EH (cell line): ENCODE measurements at places on chromosomes 13 and 19.

GRCh38 chr13:102312841-102313240 lies 89.0 kb downstream of the FGF14 start:
- no peak for DNase-seq

GRCh38 chr19:39867952-39868351 lies 21.8 kb upstream of the FBL start:
- DNase-seq = no peak

GRCh38 chr19:17716309-17716929 lies 2.9 kb upstream of the MAP1S start:
- peak; percentile 11 for DNase-seq

GRCh38 chr13:34993470-34993869 lies 51.4 kb downstream of the NBEA start:
- DNase-seq = no peak

DNA sequence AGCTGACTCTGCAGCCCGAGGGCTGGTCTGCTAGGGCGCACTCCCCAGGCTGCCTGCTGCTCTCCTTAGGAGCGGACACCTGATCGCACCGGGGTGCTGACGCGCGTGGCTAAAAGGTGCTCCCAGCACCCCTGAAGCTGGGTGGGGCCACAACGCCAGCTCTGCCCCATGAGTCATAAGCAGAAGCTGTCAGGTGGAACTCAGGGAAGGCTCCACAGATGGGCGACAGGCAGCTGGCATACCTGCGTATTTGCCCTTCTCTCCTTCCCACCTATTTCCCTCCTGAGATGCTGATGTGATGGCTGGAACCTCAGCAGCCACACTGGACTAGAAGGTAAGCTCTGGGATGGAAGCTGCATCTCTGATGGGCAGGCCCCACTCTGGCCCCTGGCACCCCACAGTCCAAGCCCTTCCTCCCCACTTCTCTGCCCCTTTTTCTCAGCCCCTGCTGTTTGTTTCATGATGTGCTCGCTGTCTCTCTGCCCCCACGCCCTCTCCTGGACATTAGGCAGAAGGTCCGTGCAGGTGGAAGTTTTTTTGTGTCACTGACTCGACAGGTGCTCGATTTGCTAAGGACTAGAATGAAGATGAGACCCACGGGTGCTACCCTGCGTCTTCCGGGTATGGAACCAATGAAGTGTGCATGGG lies 30.3 kb upstream of the CACTIN start:
- DNase-seq = no peak

- DNase-seq = peak; percentile 42
Observed at GRCh38 chr13:36131931-36132297, 732 bp upstream of the DCLK1 start.

DNA sequence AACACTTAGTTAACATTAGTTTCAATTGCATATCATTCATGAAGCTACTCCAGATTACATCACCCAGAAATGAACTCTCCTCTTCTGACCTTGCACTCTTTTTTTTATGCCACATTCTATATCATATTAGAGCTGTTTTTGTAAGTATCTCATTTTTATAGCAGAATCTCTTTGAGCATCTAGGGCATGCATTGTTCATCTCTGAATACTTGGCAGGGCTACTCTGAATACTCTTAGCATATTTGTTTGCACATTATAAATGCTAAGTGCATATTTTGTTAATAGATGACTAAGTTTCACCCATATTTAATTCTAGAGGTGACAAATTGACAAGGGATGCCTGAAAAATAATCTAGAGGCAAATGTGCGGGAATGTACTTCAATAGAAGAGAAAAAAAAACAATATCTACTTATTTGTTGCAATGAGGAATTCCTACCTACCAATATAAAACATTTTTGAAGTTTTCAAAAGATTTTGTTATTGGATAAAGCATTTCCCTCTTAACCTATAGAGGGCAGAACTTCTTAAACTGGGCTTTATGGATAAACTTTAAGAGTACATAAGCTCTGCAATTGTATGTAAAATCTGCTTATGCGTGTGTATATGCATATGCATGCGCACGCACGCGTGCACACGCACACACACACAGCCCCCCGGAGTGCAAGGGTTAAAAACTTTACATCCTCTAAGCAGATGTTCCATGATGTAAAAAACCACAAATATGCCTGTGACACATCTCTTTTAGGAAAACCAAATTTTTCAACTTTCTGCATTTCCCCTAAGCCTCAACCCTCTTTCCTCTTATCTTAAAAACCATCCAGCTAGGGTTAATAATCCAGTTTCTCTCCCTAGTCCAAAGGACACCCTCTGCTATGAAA lies 73.0 kb upstream of the OXGR1 start:
- peak; percentile 13 for DNase-seq

DNA sequence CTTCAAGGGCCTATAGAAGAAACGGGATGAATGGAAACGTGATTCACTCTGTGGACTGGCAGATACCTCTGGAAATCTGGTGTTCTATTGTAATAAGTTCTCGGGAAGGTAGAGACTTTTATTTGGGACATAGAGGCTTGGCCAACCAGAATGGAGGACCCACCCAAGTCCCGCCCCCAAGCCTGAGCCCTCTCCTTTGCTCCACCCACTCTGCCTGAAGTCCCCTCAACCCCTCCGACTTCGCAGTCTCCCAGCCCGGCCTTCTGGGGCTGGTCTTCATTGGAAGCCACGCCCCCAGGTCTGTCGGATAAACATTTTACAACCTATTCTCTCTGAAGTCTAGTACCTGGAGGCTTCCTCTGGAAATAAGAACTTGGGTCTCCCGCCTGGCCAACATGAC lies 16.9 kb downstream of the FBXL12 start:
- no peak for DNase-seq

DNA sequence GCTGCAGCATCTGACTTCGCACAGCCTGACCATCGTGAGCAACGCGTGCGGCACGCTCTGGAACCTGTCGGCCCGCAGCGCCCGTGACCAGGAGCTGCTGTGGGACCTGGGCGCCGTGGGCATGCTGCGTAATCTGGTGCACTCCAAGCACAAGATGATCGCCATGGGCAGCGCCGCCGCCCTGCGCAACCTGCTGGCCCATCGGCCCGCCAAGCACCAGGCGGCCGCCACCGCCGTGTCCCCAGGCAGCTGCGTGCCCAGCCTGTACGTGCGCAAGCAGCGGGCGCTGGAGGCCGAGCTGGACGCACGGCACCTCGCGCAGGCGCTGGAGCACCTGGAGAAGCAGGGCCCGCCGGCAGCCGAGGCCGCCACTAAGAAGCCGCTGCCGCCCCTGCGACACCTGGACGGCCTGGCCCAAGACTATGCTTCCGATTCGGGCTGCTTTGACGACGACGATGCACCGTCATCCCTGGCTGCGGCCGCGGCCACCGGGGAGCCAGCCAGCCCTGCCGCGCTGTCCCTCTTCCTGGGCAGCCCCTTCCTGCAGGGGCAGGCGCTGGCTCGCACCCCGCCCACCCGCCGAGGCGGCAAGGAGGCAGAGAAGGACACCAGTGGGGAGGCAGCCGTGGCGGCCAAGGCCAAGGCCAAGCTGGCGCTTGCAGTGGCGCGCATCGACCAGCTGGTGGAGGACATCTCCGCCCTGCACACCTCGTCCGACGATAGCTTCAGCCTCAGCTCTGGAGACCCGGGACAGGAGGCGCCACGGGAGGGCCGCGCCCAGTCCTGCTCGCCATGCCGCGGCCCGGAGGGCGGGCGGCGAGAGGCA lies 13.6 kb downstream of the C19orf25 start:
- DNase-seq = peak; percentile 71

GRCh38 chr13:103694033-103694432 lies 627.8 kb upstream of the SLC10A2 start:
- DNase-seq = no peak

DNA sequence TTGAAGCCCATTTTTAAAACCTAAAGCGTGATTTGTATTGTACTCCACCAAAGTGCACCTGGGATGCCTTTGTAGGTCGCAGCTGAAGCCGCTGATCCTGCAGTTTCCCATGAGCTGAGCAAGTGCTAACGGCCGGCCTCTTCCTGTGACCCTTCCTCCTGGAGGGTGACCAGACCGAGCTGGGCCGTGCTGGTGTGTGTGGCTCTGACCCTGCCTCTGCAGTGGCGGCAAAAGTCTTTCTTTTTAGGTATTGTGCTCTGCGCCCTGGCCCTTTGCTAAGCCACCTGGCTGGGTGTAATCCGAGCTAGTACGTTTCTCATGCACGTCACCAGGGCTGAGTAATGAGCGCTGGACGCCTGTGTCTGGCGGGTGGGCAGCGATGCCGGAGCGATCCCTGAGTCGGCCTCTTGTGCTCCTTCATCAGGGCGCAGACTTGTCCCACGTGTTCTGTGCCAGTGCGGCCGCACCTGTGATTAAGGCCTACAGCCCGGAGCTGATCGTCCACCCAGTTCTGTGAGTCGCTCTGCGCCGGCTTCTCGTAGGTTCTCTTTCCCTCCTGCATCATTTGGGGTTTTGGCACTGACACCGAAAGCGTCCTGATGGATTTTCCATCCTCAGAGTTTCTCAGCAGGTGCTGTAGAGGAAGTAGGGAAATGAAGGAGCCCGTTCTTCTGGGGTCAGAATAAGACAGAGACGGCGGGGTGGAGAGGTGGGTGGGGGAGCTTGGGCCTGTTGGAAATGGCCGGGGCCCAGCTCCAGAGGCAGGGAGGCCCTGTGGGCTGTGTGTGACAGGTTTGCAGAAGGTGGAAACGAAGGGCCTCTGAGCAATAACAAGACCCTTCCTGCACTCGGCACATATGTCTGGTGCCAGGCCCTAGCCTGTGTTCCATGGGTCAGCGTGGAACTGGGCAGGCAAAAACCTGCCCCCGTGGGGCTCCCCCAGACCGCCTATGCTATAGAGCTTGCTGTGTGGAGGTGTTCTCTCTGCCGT lies 9.7 kb downstream of the NAXD start:
- DNase-seq = no peak
